ENCODE measurements at places on chromosomes 11 and 22. TPM values are rescaled to one million over a fixed set of nuclear protein-coding genes. Genes with fewer than 3 reads are reported as not detected.

Gene IRF7
- total RNA-seq, result 5.1 TPM

Gene RIBC2
- total RNA-seq, result 1.1 TPM

Gene CEP126
- 1.6 TPM for total RNA-seq

Gene GDPD4
- total RNA-seq, result not detected

Gene OR52H1
- total RNA-seq, result not detected

Gene EMID1
- total RNA-seq, result not detected

Gene CNGA4
- total RNA-seq, result 0.37 TPM

Gene OOSP4B
- not detected for total RNA-seq
